ENCODE measurements at places on chromosomes 13 and 19.

- DNase-seq, result no peak
These were observed 158.8 kb downstream of the NHLRC3 start for GRCh38 chr13:39196965-39197646.

GRCh38 chr19:48394331-48395169, 1.1 kb downstream of the GRIN2D start:
- DNase-seq, result no peak

DNA sequence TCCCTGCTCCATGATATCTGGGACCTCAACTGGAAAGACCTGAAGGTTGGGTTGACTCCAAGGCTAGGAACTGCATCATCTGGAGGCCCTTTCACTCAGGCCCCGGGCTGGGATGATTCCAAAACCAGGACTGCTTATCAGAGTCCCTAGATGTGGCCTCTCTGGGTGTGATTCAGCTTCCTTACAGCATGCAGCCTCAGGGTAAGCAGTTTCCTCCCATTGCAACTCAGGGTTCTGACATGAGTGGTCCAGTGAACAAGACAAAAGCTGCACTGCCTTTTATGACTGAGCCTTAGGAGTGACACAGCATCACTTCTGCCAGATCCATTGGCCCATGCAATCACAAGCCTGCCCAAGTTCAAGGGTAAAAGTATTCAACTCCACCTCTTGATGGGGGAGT, 502.8 kb downstream of the COG6 start:
- DNase-seq, result peak; percentile 16

GRCh38 chr19:47714339-47714738, 1.1 kb downstream of the EHD2 start:
- DNase-seq, result no peak

GRCh38 chr19:11418094-11418548, 993 bp downstream of the RGL3 start:
- no peak for DNase-seq

GRCh38 chr13:54574791-54575190, 1546.2 kb downstream of the OLFM4 start:
- DNase-seq, result no peak

DNA sequence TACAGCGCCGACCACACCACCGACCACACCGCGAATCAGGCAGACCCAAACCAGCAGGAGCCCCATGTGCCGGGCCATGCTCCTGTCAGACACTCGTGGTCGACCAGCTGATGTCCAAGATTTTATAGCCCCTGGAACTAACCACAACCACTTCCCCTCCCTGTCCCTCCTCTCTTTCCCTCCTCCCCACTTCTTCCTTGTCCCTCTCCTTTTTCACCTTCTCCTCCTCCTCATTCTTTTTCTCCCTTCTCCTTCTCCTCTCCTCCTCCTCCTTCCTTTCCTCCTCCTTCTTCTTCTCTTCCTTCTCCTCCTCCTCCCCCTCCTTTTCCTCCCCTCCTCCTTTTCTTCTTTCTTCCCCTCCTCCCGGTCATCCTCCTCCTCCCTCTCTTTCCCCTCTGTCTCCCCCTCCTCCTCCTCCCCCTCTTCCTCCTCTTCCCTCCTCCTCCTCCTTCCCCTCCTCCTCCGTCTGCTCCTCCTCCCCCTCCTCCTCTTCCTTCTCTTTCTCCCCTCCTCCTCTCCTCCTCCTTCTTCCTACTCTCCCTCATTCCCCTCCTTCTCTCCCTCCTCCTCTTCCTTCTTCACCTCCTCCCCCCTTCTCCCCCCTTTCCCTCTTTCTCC, 670 bp downstream of the BSPH1 start:
- peak; percentile 3 for DNase-seq

DNA sequence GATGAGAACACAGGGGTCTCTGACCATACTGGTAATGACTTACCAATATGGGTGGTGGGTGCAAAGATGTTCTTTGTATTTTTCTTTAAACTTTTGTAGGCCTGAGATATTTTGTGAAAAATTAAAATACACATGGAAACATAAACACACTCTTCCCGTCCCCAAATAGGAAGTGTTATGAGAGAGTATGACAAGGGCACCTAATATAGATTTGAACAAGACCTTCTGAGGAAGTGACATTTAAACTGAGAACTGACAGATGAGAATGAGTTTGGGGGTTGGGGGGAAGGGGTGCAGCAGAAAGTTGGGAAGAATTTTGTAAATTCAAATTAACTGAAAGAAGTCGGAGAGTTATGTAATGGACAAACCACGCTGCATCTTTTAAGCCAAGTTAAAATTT, 224.2 kb downstream of the RGCC start:
- no peak for DNase-seq

DNA sequence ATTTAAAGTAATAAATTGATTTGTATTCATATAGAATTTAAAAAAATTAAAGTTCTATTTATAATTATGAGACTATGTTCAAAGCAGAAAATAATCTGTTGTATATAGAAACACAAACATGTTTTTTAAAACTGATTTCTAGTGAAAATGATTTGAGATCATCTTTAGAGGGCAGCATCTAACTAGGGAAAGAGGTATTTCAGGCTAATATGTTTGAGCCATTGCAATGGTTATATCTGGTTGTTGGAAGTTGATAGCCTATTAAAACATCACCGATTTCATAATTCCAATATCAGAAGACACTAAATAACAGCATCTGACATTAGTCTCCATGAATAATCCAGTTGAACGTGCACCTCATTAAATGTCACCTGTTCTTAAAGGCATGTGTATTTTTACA, 79.8 kb upstream of the SLITRK6 start:
- no peak for DNase-seq

DNA sequence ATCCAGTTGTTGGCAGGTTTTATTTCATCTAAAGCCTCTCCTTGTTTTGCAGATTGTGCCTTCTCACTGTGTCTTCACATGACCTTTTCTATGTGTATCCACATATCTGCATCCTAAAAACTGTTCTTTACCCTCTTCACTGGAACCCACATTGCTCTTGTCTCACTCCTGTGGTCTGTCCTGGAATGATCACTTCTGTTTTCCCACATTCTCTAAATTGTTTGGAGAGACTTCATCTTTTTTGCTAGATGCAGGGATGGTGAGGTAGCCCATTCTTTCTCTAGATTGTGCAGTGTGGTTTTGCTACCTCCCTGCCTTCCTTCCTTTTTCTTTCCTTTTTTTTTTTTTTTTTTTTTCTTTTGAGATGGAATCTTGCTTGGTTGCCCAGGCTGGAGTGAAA, 608.6 kb upstream of the MIR17HG start:
- no peak for DNase-seq

- DNase-seq, result no peak
These were observed 13.8 kb upstream of the ZNF724 start for GRCh38 chr19:23263870-23264590.

GRCh38 chr19:8666814-8667405, 31.7 kb downstream of the ACTL9 start:
- no peak for DNase-seq

GRCh38 chr13:97726664-97727280, 226.7 kb upstream of the IPO5 start:
- DNase-seq, result no peak

DNA sequence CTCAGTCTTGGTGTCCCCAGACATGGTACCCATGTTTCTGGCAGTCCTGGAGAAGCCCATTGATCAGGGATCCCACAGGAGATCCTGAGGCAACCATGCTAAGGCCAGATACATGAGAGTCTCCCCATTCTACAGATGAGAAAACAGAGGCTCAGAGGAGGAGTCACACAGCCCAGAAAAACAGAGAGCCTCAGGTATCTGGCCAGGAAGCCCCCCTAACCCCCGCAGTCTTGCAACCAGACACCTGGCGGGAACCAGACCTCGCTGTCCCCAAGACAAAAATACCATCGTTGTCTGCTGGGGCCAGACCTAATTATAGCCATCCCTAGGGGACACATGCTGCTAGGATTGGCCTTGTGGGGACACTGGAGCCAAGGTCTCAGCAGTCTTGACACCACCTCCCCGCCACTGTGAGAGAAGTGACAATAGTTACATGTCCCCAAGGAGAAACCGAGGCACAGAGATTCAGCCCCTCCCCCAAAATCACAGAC, 1.6 kb upstream of the PDE4C start:
- no peak for DNase-seq

- no peak for DNase-seq
These were observed 35.9 kb downstream of the ELF1 start for GRCh38 chr13:40983259-40983658.
